ENCODE measurements at places on chromosomes 13 and 19. TPM values are rescaled to one million over a fixed set of nuclear protein-coding genes. Genes with fewer than 3 reads are reported as not detected.

DNA sequence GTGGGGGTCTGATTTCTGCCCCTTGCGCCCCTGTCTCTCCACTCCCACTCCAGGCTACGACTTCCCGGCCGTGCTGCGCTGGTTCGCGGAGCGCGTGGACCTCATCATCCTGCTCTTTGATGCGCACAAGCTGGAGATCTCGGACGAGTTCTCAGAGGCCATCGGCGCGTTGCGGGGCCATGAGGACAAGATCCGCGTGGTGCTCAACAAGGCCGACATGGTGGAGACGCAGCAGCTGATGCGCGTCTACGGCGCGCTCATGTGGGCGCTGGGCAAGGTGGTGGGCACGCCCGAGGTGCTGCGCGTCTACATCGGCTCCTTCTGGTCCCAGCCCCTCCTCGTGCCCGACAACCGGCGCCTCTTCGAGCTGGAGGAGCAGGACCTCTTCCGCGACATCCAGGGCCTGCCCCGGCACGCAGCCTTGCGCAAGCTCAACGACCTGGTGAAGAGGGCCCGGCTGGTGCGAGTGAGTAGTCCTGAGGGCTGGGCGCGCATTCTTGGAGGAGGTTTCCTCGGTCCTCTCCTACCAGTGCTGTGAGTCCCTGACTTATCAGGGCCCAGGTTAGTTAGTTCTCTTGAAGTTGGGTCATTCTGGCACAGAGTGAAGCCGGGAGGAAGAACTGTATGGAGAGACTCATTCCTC is 12.7 kb downstream of the EHD2 start:
- no peak overlapping the region for H3K4me3 ChIP-seq
- no peak for DNase-seq
- H3K36me3 ChIP-seq, result no peaks in the 10 kb centered on the region
- H3K27ac ChIP-seq, result no peak overlapping the region

- H3K27me3 ChIP-seq, result no peaks in the 10 kb centered on the region
- H3K36me3 ChIP-seq, result no peaks in the 10 kb centered on the region
- H3K27ac ChIP-seq, result no peak overlapping the region
Measured at GRCh38 chr13:30192320-30193093, 114.8 kb downstream of the KATNAL1 start.

The GJB2 gene
- not detected for polyA plus RNA-seq

The ZNF221 gene
- not detected for polyA plus RNA-seq

The CRX gene
- not detected for polyA plus RNA-seq

The ELOF1 gene
- polyA plus RNA-seq, result 96.1 TPM

Measured in CD4-positive, alpha-beta memory T cell (primary cell).